Islet precursor cell (in vitro differentiated cells): ENCODE measurements at places on chromosomes 2 and 18.

DNA sequence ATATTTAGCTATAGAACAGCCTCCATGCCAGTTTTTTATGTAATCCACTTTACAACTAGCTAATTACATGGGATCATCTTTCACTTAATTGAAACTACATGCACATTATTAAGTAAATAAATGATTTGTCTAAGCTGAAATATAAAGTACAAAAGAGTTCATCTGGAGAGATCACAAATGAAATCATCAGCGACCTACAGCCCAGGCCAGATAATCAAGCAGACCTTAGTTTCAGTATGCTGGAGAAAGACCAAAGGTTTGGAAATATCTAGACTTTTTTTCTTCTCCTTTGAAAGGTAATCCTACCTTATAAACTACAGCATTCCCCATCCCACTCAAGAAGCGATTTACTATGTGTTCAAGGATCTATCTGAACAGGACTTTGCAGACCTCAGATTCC, 26.5 kb downstream of the FIGN start:
- DNase-seq, result no peak

GRCh38 chr18:28183418-28184078, 6.6 kb upstream of the CDH2 start:
- peak; percentile 79 for DNase-seq

DNA sequence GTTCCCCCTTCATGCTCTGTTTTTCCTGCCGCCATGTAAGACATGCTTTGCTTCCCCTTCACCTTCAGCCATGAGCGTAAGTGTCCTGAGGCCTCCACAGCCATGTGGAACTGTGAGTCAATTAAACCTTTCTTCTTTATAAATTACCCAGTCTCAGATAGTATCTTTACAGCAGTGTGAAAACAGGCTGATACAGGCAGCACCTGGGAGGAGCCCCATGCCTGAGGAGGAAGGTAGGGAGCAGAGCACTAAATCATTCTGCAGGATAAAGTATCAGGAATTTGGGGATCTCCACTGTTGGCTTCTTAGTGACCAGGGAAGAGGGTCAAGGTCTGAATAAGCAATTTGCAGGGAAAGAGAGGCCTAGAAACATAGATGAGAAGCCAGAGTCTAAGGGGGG, 78.0 kb downstream of the KCNF1 start:
- DNase-seq, result no peak

DNA sequence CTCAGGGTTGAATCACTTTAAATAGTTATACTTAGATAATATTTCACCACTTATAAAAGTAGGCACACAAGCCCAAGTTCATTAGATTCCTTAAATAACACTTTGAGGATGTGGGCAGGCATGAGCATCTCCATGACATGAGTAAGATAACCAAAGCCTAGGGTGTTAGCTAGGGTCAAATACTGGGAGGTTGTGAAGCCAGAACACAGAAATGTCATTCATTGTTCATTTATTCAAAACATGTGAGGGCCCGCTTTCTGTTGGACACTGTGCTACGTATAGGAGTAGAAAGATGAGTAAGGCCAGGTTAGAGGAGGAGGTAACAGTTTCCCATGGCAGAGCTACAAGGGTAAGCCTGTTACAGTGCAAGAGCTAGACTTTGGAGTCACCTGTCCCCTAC, 93.5 kb upstream of the NEDD4L start:
- no peak for DNase-seq

DNA sequence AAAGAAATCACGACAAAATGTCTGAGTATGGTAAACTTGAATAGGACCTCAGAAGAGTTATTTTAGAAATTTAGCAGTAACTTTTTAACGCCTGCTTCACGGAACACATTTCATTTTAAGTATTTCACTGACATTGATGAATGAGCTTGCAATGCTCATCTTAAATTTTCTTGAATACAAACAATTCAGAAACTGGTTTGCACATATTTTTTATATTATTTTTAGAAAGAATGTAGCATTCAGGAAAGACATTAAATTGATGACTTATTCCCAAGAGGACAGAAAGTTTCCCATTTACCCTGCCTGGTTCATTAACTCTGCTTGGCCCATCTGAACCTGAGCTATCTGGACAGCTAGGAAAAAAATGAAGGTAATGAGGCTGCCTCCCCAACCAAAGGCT, 89.3 kb downstream of the MBD2 start:
- DNase-seq, result no peak

DNA sequence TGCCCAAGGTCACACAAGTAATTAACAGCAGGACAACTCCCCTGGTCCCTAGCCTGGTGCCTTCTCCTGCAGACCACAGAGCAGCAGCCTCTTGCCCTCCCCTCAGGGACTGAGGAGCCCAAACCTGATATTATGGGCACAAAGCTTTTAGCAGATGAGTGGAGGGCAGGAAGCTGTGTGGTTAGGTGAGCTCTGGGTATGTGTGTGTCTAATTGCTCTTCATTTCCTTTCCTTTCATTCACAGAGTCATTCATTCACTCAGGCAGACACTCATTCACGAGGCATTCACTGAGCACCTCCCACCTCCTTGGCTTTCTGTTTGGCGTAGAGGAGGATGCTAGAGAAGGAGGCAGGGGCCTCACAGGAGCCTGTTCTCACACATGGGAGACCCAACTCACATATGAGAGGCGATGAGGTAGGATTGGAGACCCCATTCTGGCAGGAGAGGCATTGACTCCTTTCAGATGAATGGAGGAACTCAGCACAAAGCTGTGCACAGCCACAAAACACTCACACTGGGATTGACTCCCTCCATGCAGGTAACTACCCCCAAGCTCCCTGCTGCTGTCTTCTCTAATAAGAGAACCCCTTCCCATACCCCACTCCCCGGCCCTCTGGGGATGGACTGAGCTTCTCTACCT, 306.8 kb upstream of the SKOR2 start:
- peak; percentile 87 for DNase-seq

DNA sequence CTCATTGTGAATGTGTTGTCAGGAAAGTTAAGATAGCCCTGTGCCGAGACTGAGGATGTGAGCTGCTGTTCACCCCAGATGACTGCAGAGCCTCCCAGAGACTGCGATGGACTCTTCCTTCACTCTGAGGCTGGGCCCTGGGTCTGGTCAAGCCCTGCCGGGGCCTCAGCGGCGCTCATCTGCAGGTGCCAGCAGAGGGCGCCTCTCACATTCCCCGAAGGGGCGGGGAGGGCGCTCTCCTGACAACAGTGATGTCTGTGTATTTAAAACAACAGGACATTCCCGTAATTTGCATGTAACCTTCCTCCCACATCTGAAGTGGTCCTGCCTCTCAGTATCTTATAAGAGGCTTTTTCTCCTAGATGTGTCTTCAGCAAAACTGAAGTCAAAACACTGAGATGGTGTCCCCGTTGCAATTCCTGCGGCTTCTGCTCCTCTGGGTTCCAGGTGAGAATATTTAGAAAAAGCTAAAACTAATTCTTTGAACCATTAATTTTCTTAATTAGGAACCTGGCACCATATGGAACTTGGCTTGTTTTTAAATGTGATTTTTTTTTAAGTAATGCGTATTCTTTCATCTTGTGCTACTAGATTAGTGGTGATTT, 1377.9 kb downstream of the RPIA start:
- no peak for DNase-seq

DNA sequence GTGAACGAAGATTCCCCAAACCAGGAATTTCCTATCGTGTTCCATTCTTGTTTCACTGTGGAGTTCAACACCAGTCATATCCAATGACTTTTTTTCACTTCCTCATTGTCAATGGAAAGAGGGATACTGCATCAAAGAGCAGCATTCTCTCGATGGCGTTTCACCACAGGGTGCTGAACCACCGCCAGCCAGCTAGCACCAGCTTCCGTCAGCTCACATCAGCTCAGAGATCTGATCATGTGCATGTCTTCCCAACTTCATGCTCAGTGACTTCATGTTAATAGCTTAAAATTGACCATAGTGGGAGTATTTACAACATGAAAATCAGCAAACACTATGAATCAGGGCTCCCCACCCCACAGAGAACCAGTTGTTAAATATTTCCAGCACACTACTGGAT, 359.9 kb downstream of the TNS1 start:
- DNase-seq, result no peak

DNA sequence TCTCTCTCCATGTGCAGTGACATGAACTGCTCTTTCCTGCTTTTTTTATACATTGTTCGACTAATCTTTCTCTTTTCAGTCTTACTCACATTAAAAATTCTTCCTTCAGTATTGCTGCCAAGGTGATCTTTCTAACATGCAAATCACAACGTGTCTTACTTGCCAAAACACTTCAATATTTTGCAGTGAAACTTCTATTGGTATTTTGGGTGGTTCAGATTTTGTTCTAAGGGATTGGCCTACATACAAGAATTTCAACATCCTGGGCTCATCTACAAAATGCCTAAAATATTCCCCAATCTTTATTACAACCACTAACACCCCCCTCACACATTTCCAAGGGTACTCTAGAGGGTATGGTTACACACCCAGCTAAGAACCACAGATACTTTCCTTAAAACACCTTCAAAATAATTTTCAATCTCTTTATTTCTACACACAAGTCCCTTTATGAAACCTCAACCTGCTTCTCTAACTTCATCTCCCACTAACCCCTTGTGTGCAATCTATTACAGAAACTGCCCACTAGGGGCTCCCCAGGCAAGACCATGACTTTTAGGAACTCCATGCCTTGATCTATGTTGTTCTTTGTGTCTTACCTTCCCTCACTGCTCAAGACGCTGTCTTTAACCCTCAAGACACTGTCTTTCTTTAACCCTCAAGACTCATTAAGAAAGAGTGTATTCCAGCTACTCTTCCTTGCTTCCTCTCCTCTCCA, 50.9 kb downstream of the COL3A1 start:
- no peak for DNase-seq

- no peak for DNase-seq
Measured at GRCh38 chr2:71353248-71353647, 21.7 kb downstream of the ZNF638 start.

GRCh38 chr18:69885841-69886531, 61.7 kb downstream of the CD226 start:
- DNase-seq, result no peak

DNA sequence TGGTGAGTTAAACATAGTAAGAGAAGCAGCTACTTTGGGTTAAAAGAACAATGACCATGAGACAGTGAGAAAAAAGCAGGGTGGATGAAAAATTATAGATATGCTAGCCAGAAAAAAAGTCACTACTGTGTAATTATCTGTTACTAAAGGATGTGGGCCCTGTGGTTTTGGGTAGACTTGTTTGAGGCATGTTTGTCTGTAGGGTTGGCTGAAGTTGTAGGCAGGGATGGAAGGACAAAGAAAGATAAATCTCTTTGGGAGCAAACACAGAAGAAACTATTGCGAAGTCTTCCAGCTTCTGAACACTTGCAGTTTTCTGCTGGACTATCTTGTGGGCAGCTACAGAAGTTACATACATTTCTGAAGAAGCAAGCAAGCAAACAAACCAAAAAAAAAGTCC, 28.2 kb downstream of the RND3 start:
- no peak for DNase-seq

GRCh38 chr2:132638313-132639040, 31.5 kb downstream of the LYPD1 start:
- no peak for DNase-seq

DNA sequence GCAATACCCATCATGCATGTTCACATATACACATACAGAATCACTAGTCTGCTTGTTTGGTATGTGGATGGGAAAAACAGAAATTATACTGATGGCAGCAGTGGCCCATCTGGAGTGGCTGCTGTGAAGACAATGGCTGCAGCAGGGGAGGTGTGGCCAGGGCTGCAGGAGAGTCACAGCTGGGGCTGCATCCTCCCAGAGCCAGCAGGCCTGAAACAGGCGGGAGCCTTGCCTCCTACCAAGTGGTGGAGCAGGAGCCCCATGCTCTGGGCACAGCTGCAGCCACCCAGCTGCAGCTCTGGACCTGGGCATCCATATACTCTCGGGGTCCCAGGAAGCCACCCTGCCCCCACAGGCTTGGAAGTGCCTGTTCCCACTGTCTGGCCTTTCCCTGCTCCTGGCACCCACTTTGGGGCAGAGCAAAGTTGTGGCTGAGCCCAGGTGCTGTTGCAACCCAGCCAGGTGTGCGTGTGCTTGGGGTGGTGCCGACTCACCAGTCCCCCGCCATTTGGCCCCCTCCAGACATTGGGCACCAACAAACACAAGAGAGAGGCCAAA, 136.6 kb downstream of the SPAG16 start:
- no peak for DNase-seq

GRCh38 chr18:39698436-39698835, 2132.8 kb upstream of the CELF4 start:
- DNase-seq, result no peak

DNA sequence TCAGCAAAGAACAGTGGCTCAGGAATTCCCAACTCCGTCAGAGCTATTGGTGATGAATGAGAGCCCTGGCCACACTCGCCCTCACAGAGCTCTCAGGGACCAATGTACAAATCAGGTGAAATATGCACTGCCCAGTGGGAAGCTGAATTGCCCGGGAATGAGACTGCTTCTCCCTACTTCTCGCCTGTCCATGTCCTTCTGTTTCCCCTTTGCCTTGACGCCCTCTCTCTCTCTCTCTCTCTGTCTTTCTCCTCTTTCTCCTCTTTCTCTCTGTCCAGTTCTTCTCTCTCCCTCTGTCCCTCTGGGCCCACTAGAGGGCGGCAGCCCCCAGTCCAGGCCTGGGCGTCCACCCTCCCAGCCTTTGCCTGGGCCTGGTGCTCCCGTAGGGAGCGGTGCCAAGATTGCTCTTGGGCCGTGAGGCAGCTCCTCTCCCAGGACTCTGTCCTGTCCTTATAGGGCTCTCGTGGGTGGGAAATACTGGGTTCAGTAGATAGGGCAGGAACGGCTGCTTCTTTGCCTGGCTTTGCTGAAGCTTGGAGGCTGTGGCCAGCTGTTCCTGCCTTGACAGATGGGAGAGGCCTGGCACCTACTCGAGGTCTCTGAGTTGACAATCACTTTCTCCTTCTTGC, 28.4 kb upstream of the PUM2 start:
- peak; percentile 91 for DNase-seq

DNA sequence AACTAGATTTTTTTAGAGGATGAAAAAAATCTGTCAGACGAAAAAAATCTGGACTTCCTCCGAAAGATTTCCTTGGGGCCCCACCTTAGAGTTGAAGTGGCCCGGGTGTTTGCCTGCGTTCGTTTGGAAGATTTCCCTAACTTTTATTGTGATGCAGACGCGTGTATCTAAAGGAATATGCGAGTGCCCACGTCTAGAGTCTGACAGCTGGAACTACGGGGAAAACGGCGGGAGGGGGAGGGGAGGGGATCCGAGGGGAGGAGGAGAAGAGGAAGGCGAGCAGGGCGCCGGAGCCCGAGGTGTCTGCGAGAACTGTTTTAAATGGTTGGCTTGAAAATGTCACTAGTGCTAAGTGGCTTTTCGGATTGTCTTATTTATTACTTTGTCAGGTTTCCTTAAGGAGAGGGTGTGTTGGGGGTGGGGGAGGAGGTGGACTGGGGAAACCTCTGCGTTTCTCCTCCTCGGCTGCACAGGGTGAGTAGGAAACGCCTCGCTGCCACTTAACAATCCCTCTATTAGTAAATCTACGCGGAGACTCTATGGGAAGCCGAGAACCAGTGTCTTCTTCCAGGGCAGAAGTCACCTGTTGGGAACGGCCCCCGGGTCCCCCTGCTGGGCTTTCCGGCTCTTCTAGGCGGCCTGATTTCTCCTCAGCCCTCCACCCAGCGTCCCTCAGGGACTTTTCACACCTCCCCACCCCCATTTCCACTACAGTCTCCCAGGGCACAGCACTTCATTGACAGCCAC, 2.4 kb upstream of the SP9 start:
- DNase-seq, result peak; percentile 69

GRCh38 chr2:112121682-112122254, 16.4 kb upstream of the FBLN7 start:
- no peak for DNase-seq

GRCh38 chr2:124482551-124482950, 457.5 kb downstream of the CNTNAP5 start:
- peak; percentile 57 for DNase-seq

- DNase-seq, result no peak
Measured at GRCh38 chr18:29226213-29226612, 1049.3 kb upstream of the CDH2 start.

- no peak for DNase-seq
Measured at GRCh38 chr2:160358046-160358445, 135.6 kb downstream of the RBMS1 start.
